ENCODE measurements at places on chromosomes 5 and 9.

GRCh38 chr9:128863647-128864046, 18.1 kb downstream of the KYAT1 start:
- DNase-seq, result peak; percentile 30

DNA sequence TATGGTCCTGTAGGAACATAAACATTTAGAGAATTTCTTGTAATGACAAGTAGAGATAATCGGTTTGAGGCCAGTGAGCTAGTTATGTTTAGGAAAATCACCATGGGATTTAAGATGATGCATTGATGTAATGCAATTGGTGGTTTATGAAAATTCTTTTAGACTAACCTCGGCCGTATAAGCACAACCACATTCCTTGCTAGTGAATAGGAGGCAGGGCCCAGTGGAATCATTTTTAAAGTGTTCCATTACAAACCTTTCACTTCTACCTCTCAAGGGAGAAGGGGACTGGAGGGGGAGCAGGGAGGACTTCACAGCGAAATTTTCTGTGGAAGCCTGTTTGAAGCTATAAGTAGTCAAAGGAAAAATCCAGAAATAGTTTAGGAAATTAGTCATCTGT, 71.8 kb upstream of the NFIL3 start:
- DNase-seq, result peak; percentile 97

GRCh38 chr9:105900123-105900522, 205.8 kb downstream of the TMEM38B start:
- DNase-seq, result no peak

DNA sequence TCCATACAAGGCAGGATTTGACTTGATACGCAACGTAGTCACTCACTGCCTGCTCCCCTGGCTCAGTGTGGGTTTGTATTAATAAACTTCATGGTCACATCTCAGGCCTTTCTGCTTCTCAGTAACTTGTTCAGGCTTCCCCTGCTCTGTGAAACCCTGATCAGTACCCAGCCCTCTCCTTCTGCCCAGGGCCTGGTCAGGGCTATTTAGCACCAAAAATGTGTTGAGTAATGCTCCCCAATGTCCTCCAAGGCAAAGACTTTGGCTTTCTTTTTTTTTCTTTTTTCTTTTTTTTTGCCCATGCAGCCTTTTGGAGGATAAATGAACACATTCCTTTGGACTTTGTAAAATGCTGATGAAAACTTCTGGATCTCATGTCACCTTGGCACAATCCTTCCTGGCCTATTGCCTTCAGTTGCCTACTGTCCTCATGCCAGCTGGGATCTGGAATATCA, 399.2 kb upstream of the KLF4 start:
- DNase-seq, result no peak

DNA sequence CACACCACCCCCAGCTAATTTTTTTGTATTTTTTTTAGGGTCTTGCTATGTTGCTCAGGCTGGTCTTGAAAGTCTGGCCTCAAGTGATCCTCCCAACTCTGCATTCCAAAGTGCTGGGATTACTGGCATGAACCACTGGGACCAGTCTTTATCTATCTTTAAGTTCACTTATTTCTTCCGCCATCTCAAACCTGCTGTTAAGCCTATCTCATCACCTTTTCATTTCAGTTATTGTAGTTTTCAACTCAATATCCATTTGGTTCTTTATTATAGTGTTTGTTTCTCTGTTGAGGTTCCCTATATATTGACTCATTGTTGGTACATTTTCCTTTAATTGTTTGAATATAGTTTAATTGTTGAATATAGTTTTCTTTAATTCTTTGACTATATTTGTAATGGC, 48.1 kb downstream of the GALNT12 start:
- no peak for DNase-seq

DNA sequence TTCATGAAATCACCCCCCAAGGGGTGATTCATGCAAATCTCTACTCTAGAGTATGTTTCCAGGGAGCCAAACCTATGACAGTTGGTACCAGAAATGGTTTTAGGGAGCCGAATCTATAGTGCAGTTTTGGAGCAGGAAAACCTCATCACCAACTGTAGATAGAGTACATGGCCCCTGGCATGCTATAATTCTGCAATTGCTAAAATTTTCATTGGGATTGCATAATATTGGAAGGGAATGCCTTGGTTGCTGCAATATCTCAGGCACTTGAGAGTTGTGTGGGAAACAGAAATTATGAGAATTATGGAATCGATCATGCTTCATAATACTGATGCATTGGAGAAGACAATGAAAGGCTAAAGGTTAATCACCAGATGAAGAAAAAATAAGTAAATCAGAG, 148.2 kb upstream of the PLPPR1 start:
- no peak for DNase-seq

DNA sequence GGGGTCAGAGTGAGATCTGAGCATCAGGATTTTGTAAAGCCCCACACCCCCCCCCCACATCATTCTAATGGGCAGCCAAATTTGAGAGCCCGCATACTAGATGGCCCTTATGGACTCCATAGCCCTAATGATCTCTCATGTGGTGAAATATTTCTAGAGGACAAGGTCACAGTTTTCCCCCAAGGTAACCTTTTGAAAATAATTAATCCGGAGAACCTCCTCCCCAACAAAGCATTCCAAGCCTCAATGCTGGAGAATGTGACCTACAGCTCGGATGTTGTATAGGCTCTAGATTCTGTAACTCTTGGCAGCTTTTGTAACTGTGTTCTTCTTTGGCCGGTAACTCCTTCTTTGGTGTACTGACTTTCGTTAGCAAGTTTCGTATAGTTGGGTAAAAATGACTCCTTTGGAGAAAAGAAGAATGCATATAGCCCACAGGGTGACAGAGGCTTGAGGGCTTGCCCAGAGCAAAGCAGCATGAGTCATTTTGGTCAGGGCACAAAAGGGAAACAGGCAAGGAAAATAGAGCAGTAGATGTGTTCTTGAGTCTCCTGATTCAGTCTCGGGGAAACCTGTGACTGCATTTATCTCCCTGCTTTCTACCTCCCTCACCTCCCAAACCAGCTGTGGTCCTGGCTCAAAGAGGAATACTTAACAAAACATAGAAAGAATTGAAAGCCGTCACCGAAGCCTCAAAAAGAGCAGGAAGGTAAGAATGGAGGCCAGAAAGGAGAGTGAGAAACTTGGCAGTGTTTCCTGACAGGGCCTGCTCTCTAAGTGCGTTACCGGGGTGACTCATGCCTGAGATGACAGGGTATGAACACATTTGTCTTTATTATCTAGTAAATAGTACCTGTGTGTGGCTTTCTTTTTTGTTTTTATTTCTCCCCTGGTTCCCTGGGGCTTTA, 6.6 kb upstream of the XPA start:
- peak; percentile 85 for DNase-seq

DNA sequence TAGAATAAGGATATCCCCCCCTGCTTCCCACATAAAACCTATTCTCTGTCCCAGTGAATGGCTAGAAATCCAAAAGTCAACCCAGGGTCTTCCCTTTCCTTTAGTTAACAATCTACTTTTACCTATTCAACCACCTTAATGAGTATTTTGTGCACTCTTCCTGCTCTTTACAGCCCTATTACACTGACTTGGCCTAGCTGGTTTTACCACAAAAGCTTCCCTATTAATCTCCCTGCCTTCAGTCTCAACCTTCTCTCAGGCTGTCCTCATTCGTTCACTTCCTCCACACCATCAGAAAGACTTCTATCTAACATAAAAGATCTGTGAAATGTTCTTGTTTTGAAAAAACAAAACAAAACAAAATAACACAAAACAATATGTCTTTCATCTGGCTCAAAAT, 16.2 kb downstream of the CTNNAL1 start:
- no peak for DNase-seq

GRCh38 chr5:132363431-132364112, 5.9 kb upstream of the SLC22A5 start:
- peak; percentile 93 for DNase-seq

- DNase-seq, result no peak
Observed at GRCh38 chr9:130246126-130246525, 19.4 kb upstream of the HMCN2 start.

GRCh38 chr9:12980085-12980851, 205.4 kb downstream of the LURAP1L start:
- no peak for DNase-seq

DNA sequence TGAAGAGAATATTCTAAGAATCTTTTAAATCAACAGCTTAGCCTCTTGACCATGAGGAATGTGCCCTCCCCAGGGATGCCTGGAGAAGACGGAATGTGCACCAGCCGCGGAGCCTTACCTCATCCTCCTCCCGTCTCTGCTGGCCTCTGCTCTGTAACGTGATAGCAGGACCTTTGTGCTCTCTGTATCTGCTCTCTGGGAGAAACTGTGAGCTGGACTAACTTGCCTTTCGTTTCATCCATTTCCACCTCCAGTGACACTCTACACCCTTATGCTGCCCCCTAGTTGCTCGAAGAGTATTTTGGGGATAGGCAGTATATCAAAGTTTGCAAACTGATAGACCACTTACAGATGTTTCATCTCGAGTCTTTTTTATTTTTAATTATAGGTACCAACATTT, 141.4 kb downstream of the NPR3 start:
- DNase-seq, result peak; percentile 10

- no peak for DNase-seq
Observed at GRCh38 chr9:106277966-106278365, 583.6 kb downstream of the TMEM38B start.

DNA sequence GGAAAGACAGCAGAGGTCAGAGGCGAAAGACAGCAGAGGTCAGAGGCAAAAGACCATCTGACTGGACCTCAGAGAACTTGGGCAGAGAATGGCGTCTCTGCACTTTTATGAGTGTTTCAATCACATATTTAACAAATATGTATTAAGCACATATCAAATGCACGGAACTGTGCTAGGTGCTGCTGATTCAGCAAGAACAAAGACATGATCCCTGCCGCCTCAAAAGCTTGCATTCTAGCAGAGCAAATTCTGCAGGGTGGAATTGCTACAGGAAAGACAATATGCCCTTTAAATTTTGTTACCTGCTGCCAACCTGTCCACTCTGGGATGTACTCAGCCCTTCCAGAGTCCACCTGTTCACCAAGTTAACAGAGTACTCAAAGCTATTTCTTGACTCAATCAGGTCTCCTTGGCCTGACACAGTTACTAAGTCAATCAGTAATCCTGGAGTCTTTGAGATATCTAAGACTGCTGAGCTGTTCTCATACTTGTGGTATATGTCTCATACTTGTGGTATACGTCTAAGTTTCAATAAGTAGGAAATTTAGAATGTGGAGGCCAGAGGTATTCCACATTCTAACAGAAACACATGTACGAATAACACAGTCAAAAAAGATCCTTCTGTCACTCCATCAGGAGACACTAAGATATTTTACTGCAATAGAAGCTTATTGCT, 131.8 kb downstream of the GNAQ start:
- DNase-seq, result peak; percentile 75

- DNase-seq, result no peak
Observed at GRCh38 chr9:77939149-77939668, 92.4 kb downstream of the GNAQ start.

DNA sequence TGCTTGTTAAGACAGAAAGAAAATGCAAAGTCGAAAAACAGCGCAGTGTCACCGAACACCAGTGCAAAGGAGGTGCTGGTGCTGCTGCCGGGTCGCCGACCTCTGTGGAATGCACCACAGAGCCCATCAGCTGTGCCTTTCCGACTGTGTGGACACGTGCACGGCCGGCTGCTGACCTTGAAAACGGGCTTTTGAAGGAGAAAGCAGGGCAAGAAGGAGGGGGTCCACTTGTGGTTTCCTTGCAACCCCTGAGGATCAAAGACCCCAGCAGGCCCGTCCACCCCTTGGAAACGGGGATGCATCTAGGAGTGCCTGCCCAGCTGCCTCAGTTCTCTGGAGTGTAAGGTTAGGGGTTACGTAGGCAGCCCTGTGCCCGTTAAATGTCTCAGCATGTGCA, 6.2 kb upstream of the OLFM1 start:
- DNase-seq, result no peak

- peak; percentile 36 for DNase-seq
Observed at GRCh38 chr9:4306066-4306776, 6.4 kb upstream of the GLIS3 start.

- DNase-seq, result no peak
Observed at GRCh38 chr5:151499501-151500035, 52.2 kb downstream of the SLC36A1 start.

- no peak for DNase-seq
Observed at GRCh38 chr5:133225671-133226152, 173.9 kb downstream of the HSPA4 start.

DNA sequence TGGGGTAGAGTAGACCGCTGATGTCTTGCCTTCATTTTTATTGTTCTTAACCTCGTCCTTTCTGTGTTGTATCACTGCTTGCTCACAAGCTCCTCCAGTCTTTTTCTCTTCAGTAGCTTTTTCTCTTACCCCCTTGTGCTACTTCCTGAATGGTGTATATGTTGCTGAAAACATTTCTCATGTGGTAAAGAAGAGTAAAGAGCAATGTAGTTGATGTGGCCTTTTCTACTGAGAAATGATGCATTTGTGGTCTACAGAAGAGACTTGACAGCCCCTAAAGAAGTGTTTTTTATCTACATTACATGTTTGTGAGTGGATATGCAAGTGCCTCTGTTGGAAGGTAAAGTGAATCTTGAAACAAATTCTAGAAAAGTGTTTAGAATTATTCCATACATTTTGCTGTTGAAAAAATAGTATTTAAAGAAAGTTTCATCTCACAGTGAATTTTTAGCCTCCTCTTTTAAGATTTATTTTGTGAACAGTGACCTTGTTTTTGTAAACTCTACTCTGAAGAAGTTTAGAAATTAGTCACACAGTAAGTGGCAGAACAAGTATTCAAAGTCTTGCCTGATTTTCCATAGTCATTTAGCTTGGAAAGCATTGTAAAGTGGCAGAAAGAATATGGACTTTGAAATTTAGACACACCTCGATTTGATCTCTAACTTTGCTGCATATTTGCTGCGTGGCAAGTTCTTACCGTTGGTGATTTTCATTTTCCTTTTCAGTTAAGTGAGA, 17.4 kb downstream of the CDC42SE2 start:
- no peak for DNase-seq

DNA sequence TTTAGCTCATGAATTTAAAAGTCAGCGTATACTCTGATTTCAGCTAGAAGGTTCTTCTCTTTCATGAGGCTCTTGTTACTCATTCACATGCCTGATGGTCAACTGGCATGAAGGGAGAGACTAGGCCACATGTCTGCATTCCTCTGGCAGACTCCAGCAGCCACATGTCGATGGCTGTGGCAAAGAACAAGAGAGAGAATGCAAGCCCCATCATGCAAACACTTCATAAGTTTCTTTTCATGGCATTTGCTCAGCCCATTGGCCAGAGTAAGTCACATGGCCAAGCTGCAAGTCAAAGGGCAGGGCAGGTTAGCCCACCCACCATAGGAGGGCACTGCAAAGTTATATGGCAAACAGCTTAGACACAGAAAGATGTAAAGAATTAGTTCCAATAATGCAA, 5.4 kb downstream of the KCNV2 start:
- DNase-seq, result peak; percentile 70

DNA sequence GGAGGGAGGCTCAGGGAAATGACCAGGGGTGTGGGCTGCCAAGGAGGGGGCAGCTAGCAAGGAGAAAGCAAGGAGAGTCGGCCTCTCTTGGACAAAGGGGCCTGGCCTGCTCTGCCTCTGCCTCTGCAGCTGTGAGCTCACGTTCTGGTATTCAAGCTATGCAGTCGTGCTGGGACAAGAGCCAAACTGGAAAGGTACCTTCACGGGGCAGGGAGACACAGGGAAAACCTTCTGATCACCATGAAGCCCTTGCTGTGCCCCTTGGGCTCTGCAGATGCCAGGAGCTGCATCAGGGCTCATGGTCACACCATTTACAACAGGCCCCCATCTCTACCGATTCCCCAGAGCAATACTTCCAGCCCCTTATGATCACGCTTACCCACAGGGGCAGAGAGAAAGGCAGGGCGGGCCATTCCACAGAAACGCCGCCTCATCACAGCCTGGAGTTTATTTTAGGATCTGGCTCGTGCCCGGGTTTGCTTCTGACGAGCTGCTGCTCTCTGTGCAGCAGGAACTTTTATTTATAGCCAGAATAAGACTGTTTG, 63.2 kb downstream of the PRRT1B start:
- DNase-seq, result peak; percentile 86

Measured in HFFc6 (cell line).